Smooth muscle cell of bladder (primary cell): ENCODE measurements at places on chromosomes 2 and 18. TPM values are rescaled to one million over a fixed set of nuclear protein-coding genes. Genes with fewer than 3 reads are reported as not detected.

PPP1CB gene
- total RNA-seq, result 154 and 181 TPM in 2 replicates

TGFA gene
- total RNA-seq, result under 0.01 and 0.28 TPM in 2 replicates

ELOA2 gene
- total RNA-seq, result under 0.01 TPM in 1 of 2 replicates, not detected in the other

GAREM2 gene
- 0.43 and 0.65 TPM in 2 replicates for total RNA-seq

PREPL gene
- total RNA-seq, result 45.1 and 45.3 TPM in 2 replicates

FTCDNL1 gene
- 0.92 and 1.00 TPM in 2 replicates for total RNA-seq

PDE11A gene
- total RNA-seq, result under 0.01 TPM in 2 replicates
